Eye (tissue), 1 donor: ENCODE measurements at places on chromosomes 3 and 15.
A peak's percentile ranks its signal among the peaks of the same experiment; 100 is the strongest.

- DNase-seq, result no peak
Measured at GRCh38 chr3:61152071-61152470, 99.2 kb downstream of the FHIT start.

- no peak for DNase-seq
Measured at GRCh38 chr3:174168538-174169254, 690.4 kb upstream of the NAALADL2 start.

- DNase-seq, result no peak
Measured at GRCh38 chr3:155367506-155367905, 74.0 kb upstream of the STRIT1 start.

GRCh38 chr15:51736751-51737521 lies 519 bp downstream of the LYSMD2 start:
- peak; percentile 70 for DNase-seq

DNA sequence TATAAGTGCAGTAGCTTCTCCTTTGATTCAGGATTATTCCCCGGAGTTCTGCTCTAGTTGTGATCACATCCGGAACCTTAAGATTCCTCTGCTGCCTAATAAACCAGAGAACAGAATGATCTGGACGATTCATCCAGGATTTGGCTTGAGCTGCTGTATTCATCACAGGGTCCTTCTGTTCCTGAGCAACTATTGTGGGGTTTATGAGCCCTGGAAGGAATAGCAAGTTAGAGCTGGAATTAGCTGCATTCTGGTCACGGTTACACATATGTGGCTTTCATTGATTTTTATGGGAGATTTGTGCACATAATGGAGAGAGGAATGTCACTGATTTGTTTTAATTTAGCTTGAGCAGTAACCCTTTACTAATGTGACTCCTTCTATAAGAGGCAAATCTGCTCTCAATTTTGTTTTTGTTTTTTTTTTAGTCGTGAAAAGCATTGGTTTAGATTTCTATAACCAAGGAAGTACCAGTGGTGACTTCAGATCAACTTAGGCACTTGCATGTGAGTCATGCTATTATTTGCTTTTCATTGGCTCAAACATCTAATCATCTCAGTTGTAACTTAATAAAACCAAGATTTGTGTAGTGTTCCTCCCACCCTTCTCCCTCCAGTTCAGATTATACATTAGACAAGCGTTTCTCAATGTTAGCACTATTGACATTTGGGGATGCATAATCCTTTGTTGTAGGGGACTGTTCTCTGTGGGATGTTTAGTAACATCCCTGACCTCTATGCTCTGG lies 148.5 kb downstream of the OTOL1 start:
- DNase-seq, result peak; percentile 44

- no peak for DNase-seq
Measured at GRCh38 chr3:160703974-160704373, 27.0 kb downstream of the ARL14 start.

- no peak for DNase-seq
Measured at GRCh38 chr15:79923079-79923514, 26.3 kb upstream of the MTHFS start.

DNA sequence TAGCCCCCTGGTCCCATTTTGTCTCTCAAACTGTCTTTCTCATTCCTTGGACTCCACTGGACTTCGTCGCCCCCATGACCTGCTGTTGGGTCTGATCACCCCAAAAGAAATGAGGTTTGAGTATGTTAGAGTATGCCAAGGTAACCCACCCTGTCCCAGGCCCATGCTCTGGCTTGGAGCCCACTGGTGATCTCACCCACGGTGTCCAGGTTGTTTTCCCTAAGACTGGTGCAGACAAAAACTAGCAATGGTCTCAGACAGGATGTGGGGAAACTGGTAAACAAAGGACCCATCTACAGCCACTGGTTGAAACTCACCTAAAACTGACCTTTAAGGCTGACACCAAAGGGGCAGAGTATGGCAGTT lies 38.9 kb downstream of the EFCAB12 start:
- no peak for DNase-seq

DNA sequence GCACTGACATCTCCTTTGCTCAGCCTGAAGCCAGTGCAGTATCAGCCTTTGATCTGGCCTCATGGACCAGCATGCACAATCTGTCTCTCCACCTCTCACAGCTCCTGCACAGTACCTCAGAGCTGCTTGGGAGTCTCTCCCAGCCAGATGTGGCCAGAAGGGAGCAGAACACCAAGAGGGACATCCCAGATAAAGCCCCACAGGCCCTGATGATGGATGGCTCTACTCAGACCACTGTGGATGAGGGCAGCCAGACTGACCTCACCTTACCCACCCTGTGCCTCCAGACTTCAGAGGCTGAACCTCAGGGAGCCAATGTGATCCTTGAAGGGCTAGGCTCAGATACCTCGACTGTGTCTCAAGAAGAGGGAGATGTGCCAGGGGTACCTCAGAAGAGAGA lies 44.4 kb downstream of the CDAN1 start:
- no peak for DNase-seq

- DNase-seq, result peak; percentile 83
Measured at GRCh38 chr3:18423401-18424212, 1.5 kb downstream of the SATB1 start.

GRCh38 chr3:64163755-64164148 lies 61.5 kb downstream of the PRICKLE2 start:
- peak; percentile 43 for DNase-seq

- peak; percentile 18 for DNase-seq
Measured at GRCh38 chr15:49637857-49638256, 17.0 kb downstream of the DTWD1 start.

DNA sequence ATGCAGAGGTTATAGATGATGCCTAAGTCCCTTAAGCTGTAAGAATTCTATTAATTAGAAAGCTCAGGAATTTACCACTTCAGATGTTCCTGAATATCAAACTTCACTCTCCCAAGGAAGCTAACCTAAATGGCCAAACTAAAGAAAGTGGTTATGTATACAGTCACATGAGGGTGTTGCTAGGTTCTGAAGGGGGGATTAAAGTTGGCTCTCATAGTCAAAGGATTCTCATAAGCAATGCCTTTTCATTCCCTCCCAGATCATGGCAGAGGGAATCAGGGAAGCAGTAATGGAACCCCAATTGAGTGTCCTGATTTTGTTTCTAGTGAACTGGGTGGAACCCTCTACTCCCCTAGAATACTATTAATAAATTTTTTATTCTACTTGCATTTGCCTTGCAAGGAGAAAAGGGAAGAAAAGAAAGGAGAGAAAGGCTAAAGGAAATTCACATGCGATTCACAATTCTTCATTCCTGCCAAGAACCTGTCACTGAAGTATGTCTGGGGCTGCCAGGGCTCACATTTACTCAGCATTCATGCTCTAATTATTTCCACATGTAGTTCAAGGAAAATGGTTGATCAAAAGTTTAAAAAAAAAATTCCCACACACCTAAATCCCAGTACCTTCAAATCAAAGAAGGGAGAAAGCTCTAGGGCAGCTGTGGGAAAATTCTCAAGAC lies 25.1 kb downstream of the FSTL1 start:
- peak; percentile 76 for DNase-seq

DNA sequence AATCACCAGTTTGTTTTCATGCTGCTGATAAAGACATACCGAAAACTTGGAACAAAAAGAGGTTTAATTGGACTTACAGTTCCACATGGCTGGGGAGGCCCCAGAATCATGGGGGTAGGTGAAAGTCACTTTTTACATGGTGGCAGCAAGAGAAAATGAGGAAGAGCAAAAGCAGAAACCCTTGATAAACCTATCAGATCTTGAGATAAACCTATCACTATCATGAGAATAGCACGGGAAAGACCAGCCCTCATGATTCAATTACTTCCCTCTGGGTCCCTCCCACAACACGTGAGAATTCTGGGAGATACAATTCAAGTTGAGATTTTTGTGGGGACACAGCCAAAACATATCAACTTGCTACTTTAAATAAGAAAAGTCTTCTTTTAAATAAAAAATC lies 28.9 kb downstream of the CD200R1L start:
- no peak for DNase-seq

DNA sequence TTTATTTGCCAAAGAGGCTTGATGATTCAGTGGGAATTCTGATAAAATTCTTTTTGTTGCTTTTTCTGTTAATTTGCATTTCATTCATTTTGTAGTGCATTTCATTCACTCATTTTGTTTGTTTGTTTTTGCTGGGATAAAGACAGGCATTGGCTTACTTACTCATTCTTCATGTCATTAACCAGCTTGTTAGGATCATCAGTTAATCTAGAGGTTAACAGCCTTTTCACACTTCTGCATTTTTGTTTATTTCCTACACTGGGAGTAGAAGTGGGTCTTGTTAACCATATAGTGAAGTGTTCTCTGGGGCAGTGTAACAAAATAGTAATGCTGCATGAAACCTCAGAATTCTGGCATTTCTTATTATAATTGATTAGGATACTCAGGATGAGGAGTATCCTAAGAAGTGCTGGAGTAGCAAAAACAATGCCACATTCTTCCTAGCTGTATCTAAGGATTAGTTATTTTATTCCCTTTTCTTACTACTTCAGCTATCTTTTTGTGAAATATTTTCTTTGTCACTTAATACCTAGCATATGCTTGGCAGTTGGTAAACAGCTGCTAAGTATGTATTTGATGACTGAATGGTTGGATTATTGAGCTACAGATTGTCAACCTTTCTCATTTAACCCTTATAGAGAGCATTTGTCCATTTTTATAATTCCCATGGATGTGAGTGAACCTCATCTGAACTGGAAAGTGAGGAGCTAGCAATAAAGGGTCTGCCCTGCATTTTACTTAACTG lies 135.7 kb upstream of the LRRFIP2 start:
- peak; percentile 21 for DNase-seq

GRCh38 chr15:53591041-53591440 lies 168.4 kb downstream of the WDR72 start:
- no peak for DNase-seq

- no peak for DNase-seq
Measured at GRCh38 chr15:92796161-92796611, 103.9 kb upstream of the CHD2 start.

DNA sequence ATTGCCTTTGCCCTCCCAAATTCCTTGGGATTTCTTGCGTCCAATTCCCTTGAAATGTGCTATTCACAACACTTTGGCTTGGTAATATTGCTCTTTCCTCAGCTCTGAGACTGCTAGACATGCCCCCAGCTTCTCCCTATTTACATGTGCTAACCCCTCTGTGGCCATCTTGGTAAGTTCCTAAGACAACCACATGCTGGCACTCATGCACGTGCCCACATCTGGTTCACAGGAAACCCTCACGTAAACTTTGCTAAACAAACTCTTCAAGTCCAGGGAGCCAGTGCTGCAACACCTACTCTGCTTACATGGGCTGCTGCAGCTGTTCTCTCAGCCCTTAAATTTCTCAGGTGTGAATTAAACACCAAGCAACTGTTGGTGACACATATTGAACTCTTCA lies 121.8 kb downstream of the ADAMTSL3 start:
- no peak for DNase-seq

GRCh38 chr15:43492266-43492665 lies 690 bp downstream of the TP53BP1 start:
- no peak for DNase-seq

DNA sequence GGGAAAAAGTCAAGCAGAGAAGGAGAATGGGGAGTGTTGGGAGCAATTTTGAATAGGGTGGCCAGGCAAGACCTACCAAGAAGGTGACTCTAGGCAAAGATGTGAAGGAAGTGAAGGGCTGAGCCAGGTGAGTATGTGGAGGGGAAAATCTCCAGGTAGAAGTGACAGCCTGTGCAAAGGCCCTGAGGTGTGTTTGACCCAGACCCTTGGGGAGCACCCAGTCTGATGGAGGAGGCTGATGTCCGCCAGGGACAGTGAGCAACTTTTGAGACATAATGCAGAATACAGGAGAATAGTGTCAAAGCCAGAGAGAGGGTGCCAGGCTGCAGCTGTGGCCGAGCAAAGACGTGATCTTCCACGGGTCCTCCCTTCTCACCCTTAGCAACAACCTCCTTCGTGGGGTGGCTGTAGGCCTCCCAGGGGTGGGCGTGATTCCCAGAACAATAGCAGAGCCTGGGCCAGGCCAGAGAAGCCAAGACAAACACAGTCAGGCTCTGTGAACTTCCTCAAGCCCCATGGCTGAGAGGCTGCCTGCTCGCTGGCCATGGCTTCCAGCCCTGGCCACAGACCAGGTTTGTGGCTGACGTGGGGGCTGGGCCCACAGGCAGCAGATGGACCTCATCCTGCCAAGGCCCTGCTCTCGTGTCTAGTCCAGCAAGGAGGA lies 58.1 kb downstream of the SLC6A6 start:
- DNase-seq, result no peak

- no peak for DNase-seq
Measured at GRCh38 chr15:35206060-35206675, 121.1 kb upstream of the NANOGP8 start.

DNA sequence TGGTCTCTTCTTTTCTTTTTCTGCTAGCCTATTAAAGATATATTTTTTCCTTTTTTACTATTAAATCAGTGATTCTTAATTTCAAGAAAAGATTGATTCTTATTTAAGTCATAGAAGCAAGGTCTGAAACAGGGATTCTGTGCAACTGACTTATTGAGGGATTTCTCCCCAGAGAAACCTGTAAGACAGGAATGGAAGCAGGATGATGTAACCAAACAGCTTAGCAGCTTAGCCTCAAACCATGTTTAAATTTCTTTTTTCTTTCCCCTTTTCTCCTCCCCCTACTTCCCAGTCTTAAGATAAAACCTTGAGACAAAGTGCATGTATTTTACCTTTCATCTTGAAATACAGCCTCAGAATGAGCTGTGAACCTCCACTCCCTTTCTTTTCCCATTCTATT lies 322.8 kb downstream of the NEK10 start:
- peak; percentile 20 for DNase-seq

- no peak for DNase-seq
Measured at GRCh38 chr3:49279376-49279775, 2.3 kb upstream of the C3orf62 start.

DNA sequence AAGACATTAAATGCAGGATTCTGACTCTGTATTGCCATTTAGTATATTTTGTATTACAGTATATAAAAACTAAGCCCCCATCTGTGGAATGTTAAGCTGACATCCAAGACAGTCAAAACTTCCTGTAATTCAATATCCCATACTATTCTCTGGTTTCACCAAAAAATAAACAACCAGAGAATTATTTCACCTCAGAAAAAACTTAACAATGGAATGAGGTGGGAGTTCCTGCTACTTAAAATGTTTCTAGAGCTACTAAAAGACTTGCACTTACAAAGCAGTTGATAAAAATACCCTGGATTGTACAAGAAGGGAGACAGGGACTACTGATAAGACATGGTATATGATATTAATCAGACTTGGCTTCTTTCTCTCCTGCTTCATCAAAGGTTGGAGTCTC lies 8.3 kb downstream of the ARL13B start:
- no peak for DNase-seq

DNA sequence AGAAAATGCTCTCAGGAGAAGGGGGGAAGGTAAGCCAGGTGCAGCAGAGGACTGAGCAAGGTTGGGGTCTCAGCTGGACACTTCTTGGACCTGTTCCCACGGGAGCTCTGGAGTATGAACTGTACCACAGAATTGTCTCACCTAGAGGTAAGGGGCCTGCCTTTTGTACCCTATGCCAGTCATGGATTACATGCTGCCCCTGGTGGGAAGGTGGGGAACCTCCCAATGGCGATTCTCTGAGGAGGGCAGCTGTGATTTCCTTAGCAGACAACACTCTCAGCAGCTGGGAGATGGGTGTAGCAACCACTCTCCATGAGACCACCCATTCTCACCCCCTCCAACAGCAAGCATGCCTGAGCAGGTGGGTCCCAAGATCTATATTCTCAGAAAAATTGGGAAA lies 329.4 kb upstream of the CTNNB1 start:
- DNase-seq, result no peak
